ENCODE measurements at places on chromosomes 7 and 10.

DNA sequence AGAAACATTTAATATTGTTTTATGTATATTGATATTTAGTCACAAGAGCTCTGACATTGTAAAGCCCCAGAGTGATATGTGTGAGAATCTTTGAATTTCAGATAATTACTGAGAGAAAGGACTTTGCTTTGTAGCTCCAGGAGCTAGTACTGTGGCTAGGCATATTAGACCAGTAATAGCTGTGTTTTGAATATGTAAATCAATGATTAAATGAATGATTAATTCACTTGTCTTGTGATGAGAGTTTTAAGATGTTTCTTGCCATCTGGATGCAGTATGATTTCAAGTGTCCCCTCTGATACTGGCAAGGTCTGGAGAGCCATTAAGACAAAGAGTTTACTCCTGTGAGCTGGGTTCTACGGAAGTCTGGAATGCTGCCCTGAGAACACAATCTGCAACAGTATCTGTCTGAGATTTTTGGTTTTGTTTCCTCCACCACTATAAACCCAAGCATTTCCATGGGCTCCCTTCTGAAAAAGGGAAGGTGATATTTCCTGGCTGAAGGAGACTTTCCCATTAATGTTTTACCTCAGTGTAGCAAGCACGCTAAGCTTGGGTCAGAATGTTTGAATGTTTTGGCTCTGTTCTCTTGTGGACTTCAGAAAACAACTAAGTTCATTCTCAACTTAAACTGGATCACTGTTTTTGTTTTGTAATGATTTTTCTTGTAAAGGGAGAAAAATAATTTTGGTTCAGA is 61.3 kb upstream of the BICC1 start:
- DNase-seq: no peak

- no peak for DNase-seq
Measured at GRCh38 chr7:8284606-8285005, 22.6 kb upstream of the ICA1 start.

GRCh38 chr7:75988568-75989499 is 5.6 kb downstream of the TMEM120A start:
- DNase-seq: no peak

- peak; percentile 33 for DNase-seq
Measured at GRCh38 chr10:11242443-11243387, 225.0 kb downstream of the CELF2 start.

GRCh38 chr7:155298288-155298833 is 683 bp downstream of the INSIG1 start:
- DNase-seq: no peak

GRCh38 chr7:15558756-15559155 is 3.1 kb downstream of the AGMO start:
- DNase-seq: no peak

- peak; percentile 21 for DNase-seq
Measured at GRCh38 chr10:89301721-89302445, at the start of gene IFIT2. Gene IFIT2, plus strand, starts transcription at chr10:89302046. Its CDS starts 78 bp downstream, at chr10:89302124.

DNA sequence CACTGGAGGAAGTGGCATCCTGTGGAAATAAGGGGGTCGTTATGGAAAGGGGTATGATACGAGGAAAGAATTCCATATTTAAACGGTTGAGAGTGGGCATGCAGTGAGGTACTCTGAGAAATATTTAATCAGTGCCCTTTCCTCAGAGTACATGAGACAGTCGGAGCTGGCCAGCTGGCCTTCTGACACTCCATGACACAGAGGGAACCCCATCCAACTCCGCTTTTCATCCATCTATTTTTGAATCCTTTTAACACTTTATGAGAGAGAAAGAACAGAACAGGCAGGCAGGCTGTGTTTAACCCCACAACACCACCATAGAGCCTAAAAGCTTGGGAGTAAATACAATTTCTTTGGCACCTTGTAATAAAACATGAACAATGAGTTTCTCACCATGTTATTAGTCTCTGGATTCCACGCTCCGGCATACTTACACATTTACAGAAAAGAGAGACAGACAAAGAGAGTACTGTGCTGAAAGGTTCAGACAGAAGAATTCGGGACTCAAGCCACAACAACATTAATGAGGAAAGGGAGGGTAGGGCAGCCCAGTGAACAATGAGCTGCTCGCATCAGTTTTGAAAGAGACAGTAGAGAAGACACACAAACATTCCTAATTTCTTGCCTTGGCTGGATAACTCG is 124.2 kb upstream of the PDLIM1 start:
- DNase-seq: no peak

DNA sequence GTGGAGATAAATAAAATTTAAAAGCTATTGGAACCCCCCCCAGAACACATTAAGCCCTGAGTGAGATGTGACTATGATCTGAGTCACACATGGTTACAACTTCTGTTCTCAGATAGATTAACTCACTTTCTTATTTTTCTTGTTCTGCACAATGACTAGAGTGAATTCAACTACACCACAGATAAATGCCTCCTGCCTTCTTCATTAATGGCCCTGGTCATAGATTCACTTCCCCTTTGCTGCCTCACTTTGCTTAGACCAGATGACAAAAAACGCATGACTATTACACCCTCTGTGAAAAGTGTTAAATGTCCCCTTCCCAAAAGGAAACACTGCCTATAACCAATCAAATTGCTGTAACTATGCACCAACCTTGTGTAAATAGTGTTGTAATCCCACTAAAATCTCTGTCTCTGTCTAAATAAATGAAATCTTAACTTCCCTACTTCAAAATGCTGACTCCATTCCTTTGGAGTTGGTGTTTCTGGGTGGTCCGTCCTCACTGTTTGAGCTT is 49.4 kb downstream of the AKR1D1 start:
- no peak for DNase-seq

DNA sequence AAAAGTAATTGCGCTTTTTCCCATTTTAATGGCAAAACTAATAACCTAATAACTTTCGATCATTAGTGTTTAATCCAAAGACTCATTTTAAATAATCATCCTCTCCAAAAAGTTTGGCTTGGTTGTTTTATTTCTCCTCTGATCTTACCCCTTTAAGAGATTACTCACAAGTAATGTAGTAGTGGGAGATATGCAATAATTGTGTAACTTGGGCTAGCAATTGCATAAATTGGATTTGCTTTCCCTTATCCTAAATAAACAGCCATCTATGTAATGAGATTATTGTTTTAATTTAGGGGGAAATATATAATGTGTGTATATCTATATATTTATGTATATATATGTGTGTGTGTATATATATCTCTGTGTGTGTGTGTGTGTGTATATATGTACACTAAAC is 82.5 kb downstream of the RNLS start:
- DNase-seq: no peak

GRCh38 chr10:69862882-69863530 is 61.3 kb downstream of the COL13A1 start:
- no peak for DNase-seq

GRCh38 chr7:132464740-132465139 is 111.5 kb downstream of the PLXNA4 start:
- no peak for DNase-seq

DNA sequence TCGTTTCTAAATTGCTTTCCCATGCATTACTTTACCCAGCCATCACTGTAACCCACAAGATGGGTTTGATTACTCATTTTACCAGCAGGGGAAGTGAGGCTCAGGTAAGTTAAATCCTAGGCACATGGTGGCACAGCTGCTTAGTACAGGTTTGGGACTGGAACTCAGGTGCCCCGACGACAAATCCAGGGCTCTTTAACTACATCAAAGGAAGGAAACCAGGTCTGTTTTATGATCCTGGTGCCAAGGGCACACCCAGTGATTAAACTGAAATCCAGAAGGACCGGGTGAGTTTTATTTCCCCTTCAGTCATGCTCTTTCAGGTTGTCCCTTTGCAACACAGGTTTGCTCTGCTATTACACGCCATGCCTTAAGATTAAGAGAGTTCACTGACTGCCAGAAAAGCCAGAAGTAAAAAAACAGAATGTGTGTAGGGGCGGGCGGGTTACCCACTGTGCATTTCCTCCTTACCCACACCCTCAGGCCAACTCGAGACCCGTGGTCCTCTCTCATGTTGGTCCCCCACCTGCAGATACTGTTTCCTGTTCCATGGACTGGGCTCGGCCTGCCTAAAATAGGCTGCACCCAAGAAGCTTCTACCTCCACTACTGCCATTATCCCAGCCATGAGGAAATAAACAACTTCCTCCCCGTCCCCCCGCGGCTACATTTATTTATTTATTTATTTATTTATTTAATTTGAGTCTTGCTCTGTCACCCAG is 55.1 kb upstream of the KDM7A start:
- DNase-seq: no peak

GRCh38 chr7:123718773-123719172 is 30.0 kb downstream of the WASL start:
- DNase-seq: no peak

- DNase-seq: no peak
Measured at GRCh38 chr10:16505161-16505560, 16.5 kb downstream of the C1QL3 start.

GRCh38 chr7:43439631-43440401 is 143.1 kb upstream of the STK17A start:
- peak; percentile 68 for DNase-seq

DNA sequence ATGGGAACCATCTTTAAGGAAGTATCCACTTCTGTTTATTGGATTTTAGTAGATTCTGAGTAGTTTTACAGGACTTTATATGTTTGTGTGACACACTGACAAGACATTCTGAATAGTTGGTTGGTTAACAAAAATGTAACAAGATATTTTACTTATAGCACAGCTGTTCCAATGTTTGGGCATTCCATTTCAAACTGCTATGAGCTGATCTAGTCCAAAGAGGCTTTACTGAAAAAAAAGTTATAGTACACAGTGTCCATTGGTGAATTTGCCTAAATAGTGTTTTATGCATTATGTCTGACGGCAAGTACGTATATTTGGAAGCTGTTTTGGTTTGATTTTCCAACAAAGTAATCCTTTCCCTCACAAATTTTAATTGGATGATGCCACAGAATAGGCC is 99.1 kb downstream of the SAMD9 start:
- DNase-seq: no peak

DNA sequence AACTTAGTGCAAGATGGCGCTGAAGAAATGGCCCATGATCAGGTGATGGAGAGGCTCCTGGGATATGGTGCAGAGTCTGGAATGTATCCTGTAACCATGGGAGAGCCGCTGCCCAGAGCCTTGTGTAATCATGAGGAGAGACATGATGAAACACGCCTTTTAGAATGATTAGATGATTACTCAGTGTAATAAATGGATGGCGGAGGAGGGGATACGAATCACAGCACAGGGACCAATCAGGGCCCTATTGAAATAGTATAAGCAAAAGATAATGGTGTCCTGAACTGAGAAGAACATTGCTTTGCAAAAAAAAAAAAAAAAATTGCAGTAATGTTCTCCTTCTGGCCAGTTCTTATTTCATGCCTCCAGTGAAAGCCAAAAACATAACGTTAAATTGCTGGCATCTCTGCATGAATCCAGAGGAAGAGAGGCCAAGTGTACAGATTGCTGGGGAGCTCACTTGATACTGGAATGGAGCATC is 668.5 kb upstream of the AUTS2 start:
- DNase-seq: no peak

DNA sequence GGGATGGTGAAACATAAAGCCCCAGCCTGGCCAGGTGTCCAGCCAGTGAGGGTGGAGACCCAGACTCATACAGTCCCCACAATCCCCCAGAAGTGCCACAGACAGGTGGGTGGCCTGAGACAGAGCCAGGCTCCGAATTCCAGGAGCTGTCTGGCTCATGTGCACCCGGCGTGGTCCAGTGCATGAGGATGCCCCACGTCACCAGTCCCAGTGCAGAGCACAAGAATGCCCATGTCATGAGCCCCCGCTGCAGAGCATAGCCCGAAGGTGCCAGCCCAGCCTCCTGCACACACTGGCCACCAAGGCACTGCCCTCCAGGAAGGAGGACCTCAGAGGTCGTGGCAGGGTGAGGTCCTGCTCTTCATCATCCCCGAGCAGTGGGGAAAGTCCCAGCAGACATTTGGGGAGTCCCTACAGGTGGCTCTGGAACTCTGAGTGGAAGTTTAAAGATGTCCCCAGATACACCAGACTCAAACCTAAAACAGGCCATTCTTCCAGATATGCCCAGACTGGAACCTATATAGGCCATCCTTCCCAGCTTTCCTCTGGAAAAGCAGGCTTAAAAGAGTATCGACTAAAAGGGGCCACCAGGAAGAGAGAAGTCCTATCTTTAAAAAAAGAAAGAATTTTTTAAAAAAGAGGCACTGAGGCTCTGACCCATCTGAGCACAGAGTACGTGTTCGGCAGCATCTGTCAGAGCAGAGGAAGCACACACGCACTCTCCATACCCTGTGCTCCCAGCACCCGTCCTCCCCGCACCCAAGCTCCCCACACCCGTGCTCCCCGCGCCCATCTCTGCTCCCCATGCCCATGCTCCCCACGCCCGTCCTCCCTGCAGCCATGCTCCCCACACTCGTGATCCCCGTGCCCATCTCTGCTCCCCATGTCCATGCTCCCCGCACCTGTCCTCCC is 11.5 kb downstream of the DIP2C start:
- DNase-seq: no peak

DNA sequence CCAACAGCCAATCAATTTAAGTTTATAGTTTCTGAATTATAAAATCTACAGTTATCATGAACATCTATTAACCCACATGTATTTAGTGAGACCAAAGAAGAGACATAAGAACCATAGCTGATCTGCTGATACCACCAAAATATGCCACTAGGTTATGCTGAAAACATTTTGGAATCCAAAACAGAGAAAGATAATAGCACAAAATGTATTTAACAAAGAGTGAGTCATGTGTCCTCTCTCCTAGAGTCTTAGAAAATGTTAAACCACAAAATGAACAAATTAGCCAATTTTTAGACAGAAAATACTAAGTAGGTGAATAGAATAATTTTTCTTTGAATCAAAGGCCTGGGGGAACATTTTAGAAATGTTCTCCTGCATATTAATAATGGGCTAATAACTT is 527.5 kb downstream of the GPAM start:
- DNase-seq: no peak

- DNase-seq: no peak
Measured at GRCh38 chr10:52172581-52172980, 141.5 kb upstream of the DKK1 start.

DNA sequence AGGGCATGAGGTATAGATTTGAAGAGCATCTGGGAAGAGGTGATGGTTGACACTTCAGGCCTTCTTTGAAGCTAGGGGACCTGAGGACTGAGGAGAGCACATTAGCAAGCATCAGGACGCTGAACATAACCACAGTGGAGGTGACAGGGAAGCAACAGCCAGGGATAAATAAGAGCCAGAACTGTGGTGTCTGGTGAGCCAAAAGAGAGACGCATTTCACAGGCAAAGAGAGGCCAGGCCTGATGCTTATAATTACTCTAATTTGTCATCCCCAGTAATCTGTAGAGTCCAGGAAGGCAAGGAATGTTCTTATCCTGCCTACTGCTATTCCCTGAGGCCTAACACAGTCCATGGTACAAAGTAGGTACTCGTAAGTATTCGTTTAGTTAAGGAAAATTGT is 10.4 kb upstream of the FAS start:
- no peak for DNase-seq

GRCh38 chr10:69492091-69492745 is 41.0 kb downstream of the TSPAN15 start:
- no peak for DNase-seq
